Activated T-cell treated with anti-CD3 and anti-CD28 coated beads for 4 hours (primary cell): ENCODE measurements at places on chromosomes 4 and X.

GRCh38 chr4:117968606-117969005 lies 65.7 kb upstream of the NDST3 start:
- no peak for DNase-seq

DNA sequence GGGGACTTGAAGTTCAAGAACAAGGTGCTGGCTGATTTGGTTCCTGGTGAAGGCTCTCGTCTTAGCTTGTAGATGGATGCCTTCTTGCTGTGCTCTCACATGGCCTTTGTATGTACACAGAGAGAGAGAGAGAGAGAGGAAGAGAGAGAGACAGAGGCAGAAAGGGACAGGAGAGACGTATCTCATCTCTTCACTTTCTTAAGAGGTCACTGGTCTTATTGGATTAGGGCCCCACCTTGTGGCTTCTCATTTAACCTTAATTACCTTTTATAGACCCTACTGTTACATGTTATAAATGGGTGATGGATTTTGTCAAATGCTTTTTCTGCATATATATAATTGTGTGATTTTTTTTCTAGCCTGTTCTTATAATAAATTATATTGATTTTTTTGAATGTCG lies 1444.2 kb downstream of the ADGRL3 start:
- no peak for DNase-seq

GRCh38 chr4:83677656-83678055 lies 141.7 kb downstream of the GPAT3 start:
- no peak for DNase-seq

DNA sequence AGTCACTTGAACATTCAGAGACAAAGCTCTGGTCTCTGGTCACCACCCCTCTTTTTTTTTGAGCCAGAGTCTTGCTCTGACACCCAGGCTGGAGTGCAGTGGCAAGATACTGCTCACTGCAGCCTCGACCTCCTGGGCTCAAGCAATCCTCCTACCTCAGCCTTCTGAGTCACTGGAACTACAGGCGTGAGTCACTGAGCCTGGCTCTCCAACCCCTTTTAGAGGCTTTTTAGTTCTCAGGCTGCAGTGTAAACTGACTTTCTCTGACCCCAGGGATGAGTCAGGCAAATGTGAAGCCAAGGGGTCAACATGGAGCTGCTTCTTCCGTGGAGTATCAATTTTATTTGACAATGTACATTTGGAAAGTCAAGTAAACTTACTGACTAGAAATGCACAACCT lies 229.2 kb downstream of the PTTG2 start:
- DNase-seq, result no peak

GRCh38 chr4:22683726-22684125 lies 9.0 kb upstream of the GBA3 start:
- DNase-seq, result no peak

- no peak for DNase-seq
Measured at GRCh38 chr4:143230683-143231082, 46.0 kb downstream of the USP38 start.

- no peak for DNase-seq
Measured at GRCh38 chrX:96432647-96433046, 252.0 kb upstream of the DIAPH2 start.

- DNase-seq, result no peak
Measured at GRCh38 chrX:30898886-30899285, 9.8 kb upstream of the TAB3 start.

GRCh38 chrX:118507766-118508165 lies 12.2 kb downstream of the DOCK11 start:
- DNase-seq, result no peak

DNA sequence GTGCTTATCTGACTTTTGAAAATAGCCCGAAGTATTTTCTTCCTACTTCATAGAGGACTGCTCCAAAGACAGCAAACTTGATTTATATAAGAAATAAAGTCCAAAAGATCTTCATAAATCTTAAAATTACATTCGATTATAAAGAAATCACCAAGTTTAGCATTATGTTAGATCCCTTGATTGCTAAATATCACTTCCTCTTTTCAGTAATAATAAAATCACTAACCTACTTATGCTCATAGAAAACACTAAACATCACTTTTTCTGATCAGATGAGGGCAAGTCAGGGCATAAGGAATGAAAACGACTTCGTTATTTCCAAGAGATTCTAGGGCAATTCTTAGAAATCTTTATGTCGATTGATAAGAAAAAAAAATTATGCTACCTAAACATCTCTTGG lies 32.0 kb downstream of the DYNLT3 start:
- DNase-seq, result no peak

DNA sequence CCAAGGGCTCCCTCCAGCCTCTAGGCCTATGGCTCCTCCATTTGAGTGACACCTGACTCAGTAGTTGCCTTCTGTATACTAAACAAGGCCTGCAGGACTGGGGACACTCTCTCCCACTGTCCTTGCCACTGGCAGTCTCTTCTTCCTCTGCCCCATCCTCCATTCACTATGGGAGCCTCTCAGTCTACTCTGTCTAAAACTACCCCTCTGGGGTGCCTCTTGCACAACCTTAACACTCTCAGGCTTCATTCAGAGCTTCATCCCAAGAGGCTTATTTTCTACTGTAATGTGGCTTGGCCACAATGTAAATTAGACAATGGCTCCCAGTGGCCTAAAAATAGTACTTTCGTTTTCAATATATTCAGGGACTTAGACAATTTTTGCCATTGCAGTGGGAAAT lies 133.0 kb downstream of the ZC4H2 start:
- DNase-seq, result no peak

GRCh38 chr4:16893141-16893651 lies 5.2 kb downstream of the LDB2 start:
- no peak for DNase-seq

- DNase-seq, result no peak
Measured at GRCh38 chr4:113064244-113064643, 14.8 kb downstream of the ANK2 start.

GRCh38 chr4:39825741-39826231 lies 127.8 kb downstream of the UBE2K start:
- DNase-seq, result no peak

DNA sequence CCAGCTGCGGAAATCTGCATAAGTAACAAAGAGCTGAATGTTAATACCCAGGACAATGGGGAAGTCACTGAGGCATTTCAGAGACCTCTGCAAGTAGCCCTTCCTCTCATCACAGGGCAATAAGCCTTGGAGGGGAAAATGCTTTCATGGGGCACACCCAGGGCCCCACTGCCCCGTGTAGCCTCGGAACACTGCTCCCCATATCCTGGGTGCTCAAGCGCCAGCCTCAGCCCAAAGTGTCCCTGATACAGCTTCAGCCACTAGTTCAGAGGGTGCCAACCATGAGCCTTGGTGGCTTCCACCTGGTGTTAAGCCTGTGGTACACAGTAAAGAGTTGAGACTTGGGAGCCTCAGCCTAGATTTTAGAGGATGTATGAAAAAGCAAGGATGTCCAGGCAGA lies 402.8 kb upstream of the CXorf51A start:
- no peak for DNase-seq

DNA sequence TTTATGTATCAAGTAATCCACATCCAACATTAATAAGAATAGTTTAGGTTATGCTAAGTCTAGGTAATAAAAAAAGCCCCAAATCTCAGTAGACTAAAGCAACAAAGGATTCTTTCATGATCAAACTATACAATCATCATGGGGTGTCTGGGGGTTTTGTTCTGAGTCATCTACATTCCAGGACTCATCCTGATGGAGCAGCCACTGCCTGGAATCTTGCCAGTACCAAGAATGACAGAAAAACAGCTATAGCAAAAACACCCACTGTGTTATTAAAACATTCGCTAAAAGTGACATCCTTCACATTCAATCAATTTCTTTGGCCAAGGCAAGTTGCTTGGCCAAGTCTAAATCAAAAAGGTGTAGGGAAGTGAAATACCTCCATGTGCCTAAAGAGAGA lies 3.9 kb upstream of the ARHGEF38 start:
- no peak for DNase-seq

DNA sequence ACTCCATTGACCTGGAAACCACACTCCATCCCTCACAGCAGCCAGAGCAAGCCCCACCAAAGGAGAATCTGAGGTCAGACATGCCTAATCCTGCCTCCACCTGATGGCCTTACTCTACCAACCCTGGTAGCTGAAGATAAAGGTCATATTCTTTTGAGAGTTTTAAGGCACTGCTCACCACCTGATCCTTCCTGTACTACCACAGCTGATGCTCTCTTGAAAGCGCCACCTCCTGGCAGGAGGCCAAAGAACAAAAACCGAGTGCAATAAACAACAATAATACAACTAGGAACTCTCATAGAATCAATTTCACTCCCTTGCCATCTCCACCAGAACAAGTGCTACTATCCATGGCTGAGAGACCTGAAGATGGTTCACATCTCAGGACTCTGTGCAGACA lies 301.6 kb downstream of the NAF1 start:
- no peak for DNase-seq

- DNase-seq, result no peak
Measured at GRCh38 chr4:98728433-98728832, 70.0 kb upstream of the TSPAN5 start.

- no peak for DNase-seq
Measured at GRCh38 chrX:71292669-71293365, 8.7 kb upstream of the ITGB1BP2 start.

GRCh38 chr4:137156054-137156453 lies 376.2 kb downstream of the PCDH18 start:
- DNase-seq, result no peak

- no peak for DNase-seq
Measured at GRCh38 chrX:78074088-78074487, 30.0 kb upstream of the PGK1 start.

GRCh38 chrX:17848545-17849265 lies 12.4 kb downstream of the RAI2 start:
- DNase-seq, result no peak

GRCh38 chr4:1721666-1722550 lies 587 bp downstream of the TACC3 start:
- no peak for DNase-seq

DNA sequence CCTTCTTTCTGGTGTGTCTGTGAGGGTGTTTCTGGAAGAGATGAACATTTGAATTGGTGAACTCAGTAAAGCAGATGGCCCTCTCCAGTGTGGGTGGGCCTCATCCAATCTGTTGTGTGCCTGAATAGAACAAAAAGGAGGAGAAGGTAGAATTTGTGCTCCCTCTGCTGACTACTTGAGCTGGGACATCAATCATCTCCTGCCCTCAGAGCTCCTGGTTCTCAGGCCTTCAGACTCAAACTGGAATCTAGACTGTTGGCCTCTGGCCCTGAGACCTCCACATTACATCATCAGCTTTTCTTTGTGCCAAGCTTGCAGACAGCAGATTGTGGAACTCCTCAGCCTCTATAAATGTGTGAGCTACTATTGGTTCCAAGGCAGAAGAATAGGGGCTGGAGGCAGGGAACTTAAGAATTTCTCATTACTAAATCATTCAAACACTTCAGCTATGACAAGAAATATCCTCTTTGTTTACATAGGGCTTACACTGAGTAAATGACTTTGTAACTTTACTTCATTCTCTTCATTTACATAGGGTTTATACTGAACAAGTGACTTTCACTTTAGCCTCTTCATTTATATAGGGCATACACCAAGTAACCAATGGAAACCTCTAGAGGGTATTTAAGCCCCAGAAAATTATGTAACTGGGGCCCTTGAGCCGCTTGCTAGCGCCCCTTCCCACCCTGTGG lies 86.9 kb upstream of the NWD2 start:
- no peak for DNase-seq

DNA sequence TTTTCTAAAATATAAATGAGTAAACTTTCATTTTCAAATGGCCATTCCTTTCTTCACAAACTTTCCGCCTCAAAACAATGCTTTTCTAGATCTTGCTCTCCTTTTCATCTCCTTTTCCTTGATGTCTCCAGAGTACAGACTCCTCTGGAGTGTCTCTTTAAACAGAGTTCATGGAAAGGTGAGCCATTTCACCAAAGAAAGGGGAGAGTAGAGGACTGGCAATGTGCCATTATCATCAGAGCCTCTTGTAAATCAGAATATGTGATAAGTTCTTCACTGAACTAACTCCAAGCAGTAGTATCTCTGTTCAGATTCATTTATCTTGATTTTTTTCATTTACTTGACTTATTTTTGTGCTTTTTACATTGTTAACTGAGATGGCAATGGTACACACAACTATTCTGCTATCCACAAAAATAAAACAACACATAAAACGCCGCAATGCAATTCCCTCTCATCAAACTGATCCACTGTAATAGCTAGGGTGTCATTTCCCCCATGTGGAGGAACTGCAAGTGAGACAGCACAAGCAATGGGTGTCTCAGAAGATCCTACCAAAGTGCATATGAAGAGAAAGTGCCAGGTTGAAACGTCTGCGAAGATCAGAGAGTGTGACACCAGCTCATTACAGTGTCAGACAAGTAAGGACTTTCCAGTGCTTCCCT lies 125.4 kb downstream of the RASL11B start:
- no peak for DNase-seq

DNA sequence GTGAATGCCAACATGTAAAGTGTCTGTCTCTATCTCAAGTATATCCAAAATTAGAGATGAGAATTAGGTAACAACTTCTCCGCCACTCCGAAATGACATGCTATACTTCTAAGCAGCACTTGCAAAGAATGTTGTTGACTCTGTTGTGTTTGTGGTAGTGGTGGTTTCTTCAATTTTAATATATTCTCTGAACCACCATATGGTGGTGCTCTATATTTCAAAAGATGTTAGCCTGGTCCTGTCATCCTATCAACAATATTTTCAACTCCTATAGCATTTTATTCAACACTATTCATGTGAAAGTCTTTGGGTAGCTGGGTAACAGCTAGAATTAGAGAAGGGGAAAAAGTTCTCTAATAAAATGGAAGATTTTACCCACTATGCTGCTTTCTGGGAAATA lies 1622.8 kb upstream of the IGFBP7 start:
- DNase-seq, result no peak

- no peak for DNase-seq
Measured at GRCh38 chr4:101865501-101866062, 75.1 kb downstream of the BANK1 start.

- DNase-seq, result no peak
Measured at GRCh38 chr4:81833576-81833975, 361.9 kb upstream of the RASGEF1B start.

DNA sequence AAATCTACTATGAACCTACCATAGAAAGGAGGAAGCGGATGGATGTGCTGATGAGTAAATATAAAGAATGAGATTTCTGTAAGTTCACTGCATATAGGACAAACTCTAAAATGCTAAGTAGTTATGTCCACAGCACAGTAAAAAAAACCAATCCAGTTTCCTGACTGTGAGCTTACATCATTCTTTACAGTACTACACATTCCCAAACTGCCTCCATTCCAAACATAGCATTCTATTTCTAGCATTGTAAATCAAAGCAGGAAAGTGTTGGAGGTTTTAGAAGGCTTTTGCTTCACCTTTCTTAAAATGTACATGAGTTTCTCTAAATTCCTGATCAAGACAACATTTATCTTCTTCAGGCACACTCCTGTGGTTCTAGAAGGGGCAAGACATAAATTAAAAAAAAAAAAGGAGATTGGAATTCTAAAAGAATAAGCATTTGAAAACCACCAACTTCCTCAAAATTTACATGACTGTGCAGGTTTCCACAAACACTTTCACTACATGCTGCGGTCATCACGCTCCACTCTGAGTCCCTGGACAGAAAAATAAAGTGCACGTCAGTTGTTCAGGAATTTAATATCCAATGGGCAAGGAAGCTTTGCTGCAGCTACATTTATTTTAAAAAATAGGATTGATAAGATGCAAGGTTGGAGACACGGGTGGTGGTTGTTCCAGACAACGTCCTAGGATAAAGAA lies 297.6 kb upstream of the STS start:
- DNase-seq, result no peak
